ENCODE measurements at places on chromosomes 5 and 9.

DNA sequence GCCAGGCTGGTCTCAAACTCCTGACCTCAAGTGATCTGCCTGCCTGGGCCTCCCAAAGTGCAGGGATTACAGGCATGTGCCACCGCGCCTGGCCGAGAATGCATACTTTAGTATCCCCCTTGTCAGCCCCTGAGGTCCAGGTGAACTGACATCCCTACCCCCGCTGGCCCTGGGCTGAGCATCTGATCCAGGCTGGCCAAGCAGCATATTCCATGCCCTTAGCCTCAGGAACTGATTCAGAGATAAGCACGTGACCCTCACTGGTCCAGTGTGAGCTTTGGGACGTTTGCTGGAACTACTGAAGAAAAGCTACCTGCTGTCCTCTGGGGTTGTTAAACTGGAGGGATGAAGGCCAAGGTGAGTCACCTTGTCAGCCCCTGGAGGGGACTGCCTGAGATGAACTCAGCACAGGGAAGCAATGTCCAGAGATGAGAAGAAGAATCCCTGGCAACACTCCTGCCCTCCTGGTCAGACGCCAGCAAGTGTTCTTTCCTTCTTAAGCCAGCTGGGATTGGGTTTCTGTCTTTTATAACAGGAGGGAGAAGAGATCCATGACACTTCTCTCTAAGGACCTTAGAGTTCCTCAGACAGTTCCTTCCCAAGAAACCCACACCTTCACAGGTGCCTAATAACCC, 59.1 kb upstream of the FBXW11 start:
- DNase-seq, result no peak

DNA sequence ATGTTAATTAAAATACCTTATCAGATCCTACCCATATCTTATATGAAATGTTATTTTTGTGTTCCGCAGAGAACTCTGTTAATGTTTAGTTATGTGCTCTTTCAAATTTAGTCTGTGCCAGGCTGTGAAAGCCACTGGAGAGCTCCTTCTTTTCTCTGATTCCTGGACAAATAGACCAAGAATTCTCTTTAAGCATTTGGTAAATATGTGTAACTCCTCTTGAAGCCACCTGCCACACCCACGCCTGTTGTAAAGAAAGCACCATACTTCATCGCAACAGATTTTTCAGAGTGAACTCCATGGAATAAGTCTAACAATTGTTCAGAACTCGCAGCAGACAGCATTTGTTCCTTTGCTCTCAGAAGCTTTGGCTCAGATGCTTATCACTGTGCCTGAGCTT, 301.1 kb downstream of the FAM170A start:
- DNase-seq, result no peak

DNA sequence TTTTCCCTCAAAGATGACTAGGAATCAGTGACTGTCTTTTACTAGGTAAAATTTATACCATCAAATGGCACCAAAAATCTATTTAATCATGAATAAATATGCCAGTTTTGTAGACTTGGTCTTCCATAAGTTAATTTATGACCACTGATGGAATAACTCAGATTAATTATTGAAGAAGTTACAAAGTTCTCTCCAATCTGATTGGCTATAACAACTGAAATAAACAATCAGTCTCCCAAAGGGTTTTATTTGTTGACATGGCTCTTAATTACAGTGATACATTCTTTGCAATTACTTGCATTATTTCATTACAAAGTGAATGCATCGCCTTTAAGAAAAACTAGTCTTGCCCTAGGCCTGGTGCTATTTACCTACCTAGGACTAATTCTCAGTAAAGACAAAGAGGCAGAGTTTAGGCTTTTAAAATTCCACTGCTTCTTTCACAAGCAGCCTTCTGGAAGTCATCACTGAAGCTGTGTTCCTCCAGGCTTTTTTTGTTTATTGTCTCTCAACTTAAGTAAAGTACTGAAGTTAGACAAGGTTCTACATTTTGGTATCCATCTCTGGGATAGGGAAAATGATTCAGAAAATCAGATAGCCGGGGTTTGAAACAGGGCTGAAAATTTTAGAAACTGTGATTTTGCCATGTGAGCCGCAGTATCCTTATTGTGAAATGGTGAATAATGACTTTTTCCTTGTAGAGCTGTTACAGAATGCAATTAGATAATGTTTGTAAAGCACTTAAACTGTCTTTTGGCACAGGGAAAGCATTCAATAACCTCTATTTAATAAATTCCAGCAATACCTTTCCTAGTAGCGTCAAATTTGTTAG, 2.5 kb downstream of the STOM start:
- DNase-seq, result no peak

GRCh38 chr9:6055216-6055615, 39.8 kb upstream of the RANBP6 start:
- DNase-seq, result no peak

DNA sequence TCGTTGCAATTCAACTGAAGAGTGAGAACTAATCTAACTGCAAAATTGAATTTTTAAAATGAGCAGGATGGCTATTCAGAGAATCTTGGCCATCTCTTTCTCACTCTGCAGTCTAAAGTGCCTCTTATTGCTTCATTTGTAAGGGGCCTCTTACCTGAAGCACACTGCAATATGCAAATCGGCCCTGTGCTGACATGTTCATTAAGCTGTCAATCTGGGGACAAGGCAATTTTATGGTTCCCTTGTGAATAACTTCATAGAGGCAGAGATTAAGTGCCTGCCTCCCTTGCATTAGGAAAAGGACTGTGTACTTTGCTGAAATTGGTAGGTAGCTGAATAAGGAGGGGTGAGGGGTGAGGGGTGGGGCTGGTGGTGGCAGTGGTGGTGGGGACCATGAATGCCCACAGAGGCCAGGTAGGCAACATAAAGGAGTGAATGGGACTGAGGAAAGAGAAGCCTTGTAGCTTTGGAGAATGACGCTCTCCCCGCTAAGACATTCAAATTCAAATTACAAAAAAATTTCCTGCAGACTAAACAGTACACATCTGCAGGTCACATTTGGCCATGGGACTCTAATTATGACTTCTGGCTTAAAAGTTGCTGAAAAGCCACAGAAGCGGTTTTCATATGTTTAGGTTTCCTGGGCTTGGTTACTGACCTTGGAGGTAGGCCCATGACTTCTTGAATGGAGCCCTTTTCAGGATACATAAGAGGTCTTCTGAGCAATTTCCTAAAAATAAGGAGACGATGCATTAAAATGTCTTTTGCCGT, 25.0 kb downstream of the TNFSF8 start:
- no peak for DNase-seq

DNA sequence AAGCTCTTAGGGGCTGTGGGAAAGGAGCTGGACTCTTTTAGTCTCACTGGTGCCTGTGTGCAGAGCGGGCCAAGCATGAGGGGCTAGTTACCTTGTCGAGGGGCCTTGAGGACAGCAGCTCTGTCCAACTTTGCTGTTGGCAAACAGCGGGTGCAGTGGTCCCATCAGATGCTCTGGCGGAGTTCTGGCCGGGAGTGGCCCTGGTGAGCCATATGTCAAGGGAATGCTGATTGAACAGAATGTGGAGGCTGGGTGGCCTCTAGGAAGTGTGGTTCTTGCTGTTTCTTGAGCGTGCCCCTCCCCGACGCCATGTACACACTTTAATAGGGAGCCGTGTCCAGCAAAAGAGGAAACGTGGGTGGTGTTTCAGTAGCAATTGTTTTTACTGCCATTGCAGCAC, 3.6 kb upstream of the ADAMTS2 start:
- DNase-seq, result no peak

GRCh38 chr5:125610892-125611291, 812.3 kb upstream of the GRAMD2B start:
- DNase-seq, result no peak

- DNase-seq, result no peak
These were observed 35.0 kb upstream of the SAP30L start for GRCh38 chr5:154410786-154411185.

GRCh38 chr5:151589878-151590570, 1.1 kb downstream of the FAT2 start:
- DNase-seq, result no peak

DNA sequence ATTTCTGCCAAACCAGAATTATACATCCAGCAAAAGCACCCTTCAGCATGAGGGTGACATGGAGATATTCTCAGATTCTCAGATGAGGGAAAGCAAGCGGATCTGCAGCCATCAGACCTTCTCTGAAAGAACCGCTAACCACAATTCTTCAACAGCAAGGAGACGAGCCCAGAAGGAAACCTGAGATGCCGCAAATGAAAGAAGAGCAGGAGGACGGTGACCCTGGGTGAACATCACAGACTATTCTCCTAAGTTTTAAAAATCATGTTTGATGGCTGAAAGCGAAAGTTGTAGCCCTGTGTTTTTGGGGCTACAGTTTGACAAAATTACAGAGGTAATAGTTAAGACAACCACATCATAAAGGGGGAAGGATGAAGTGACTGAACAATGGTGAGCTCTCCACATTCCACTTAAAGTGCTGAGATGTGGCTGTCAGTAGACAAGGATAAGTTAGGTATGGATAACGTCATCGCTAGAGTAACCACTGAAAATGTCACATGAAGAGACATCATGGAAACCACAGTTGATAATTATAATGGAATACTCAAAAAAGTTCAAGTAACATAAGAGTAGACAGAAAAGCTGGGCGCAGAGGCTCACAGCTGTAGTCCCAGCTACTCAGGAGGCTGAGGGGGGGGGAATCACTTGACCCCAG, 31.5 kb upstream of the NSMF start:
- DNase-seq, result no peak

- no peak for DNase-seq
These were observed 5.1 kb downstream of the SNX30 start for GRCh38 chr9:112755675-112756074.

GRCh38 chr5:82862711-82863110, 214.5 kb downstream of the TMEM167A start:
- DNase-seq, result no peak

DNA sequence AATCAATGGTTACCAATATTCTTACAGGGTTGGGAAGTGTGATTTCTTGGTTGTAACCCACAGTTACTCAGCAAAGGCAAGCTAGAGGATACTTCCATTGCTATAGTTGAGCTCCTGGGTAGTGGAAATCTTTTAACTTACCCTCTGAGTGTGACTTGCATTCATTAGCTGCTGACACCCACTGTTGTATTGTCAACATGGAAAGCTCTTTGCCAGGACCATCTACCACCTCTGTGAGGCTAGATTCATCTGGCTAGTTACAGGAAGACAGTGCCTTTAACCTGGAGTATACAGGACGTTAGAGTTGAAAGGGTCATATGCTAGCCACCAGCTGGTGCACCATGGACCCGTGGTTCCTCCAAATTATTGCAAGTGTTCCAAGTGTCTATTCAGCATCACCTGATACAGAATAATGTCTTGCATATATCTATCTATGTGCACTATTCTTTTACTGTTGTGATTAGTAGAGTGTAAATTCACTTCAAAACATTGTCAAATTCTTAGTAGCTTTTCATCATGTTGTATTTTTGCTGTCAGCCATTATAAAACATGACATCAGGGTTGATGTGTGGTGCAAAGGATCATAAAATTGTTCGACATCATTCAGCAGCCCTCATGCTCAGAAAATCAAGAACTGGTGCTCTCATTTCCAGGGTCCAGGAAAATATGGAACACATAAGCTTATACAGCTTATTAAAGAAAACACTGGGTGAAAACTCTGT, 239.0 kb downstream of the PJA2 start:
- DNase-seq, result no peak

DNA sequence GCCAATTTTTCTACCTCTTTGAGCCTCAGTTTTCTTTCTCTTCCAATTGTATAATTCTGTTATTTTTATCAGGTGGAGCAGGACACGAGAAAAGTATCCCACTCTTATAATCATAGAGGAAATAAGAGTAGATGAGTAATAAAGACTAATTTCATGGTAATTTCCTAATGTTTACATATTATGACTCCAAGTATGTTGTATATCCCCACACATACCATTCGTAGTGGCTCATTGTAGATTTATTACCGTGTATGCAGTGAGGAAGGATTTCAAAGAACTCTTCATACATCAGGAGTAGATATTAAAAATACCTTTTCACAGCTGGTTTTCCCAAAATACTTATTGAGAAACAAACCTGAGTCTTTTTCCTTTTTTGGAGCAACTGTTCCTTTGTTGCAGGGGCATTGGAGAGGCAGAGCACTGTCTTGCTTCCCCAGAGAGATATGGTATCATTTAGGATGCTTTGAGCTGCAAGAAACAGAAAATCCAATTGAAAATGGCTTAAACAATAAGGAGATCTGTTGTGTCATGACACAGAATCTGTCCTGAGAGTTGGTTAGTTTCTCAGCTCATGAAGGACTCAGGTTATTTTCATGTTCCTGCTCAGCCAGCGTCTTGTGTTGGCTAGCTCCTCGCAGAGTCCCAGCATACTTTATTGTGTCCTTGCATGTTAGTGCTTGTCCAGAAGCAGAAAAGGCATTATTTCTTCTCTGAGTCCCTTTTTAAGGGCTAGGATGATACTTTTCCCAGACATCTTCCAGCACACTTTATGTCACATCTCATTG, 291.2 kb downstream of the ARHGAP26 start:
- no peak for DNase-seq

GRCh38 chr5:54304040-54304439, 6.3 kb downstream of the ARL15 start:
- DNase-seq, result no peak

DNA sequence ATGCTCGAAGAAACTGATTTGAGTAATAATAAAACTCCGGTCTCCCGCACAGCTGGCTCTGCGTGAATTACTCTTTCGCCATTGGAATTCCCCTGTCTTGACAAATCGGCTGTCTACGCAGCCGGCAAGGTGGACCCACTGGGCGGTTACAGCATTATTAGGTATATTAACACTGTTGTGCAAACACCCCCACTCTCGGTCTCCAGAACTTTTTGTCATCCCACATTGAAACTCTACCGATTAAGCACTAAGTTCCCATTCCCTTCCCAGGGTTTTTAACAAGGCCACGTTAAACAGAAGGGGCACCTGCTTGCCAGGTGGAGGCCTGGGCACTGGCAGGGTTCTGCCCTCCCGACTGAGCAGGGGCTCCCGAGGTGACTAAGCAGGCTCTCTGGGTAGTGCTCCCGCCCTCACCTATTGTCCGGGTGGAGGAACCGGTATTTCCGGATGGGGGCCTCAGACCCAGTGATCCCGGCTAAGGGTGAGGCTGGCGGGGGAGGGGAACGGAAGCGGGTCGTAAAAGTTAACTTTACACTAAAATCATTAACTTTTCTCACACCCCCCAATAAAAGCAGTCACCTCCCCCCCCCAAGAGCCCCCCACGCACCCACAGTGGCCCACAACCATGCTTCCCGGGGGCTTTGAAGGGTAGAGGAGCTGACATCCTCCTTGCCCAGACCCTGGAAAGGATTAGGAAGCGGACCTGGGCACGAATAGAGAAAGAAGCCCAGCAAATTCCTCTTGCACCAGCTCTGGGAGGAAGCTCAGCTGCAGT, 53.5 kb upstream of the TJP2 start:
- no peak for DNase-seq

- DNase-seq, result no peak
These were observed 310.1 kb downstream of the ADAMTS6 start for GRCh38 chr5:65171645-65172044.

GRCh38 chr5:140176031-140176387, 1.0 kb downstream of the CYSTM1 start:
- no peak for DNase-seq

DNA sequence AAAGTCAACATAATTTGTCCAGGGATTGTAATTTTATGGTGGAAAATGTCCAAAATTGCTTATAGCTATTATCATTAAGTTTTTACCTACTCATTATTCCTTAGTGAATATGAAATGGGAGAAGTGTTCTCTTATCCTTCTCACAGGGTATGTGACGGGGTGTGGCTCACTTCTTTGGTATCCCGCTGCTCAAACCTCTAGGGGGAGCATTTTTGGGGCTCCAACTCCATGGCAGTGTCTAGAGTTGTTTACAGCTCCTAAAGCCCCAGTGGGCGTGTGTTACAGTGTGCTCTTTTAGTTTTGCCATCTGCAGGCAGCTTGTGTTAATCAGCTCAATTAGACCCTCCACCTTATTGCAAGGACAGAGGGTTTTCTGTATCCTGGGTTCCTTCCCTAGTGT, 89.4 kb downstream of the CDKN2A start:
- no peak for DNase-seq
